ENCODE measurements at places on chromosomes 2 and 18. TPM values are rescaled to one million over a fixed set of nuclear protein-coding genes. Genes with fewer than 3 reads are reported as not detected.

CNDP1 gene
- total RNA-seq = not detected

EMILIN2 gene
- total RNA-seq = 22.4 TPM

SCG2 gene
- total RNA-seq = 0.32 TPM

CYS1 gene
- 13.8 TPM for total RNA-seq

B4GALT6 gene
- 0.32 TPM for total RNA-seq

SKA1 gene
- not detected for total RNA-seq

CD8B2 gene
- total RNA-seq = not detected

SMAD4 gene
- 196 TPM for total RNA-seq

SLC39A6 gene
- 32.1 TPM for total RNA-seq

STPG4 gene
- not detected for total RNA-seq

DNA sequence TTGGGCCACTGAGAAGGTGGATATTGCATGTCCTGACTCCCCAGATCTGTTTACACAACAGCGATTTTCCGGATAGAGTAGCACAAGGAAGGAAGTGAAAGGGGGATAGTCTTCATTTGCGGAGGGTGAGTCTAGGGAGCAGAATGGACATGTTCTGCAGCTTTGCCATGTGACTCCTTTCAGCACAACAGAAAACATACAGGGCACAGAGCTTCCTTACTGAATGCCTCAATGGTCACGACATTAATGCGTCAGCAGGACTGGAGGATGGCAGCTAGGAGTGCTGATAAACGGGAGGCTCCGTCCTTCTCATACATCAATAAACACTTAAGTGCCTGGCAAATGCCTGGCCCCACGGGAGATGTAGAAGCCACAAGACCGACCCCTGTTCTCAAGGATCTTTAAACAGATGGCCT is 163.0 kb downstream of the FAM210A start:
- DNase-seq = no peak

DNA sequence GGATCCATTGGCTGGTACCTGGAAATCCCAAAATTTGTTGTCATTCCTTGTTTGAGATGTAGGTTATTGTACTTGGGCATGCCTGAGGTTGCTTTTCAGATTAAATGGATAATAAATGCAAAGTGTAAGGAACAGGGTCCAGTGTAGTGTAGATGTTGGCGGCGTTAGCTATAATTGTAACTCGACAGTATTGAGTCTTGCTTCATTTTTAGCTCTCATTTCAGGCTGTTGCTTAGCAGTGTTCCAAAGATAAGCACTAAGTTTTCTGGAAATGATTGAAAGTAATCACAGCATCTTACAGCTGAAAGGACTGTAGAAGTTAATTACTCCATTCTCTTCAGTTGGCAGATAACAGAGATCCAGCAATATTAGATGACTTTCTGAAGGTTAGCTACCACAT is 47.8 kb upstream of the SPTBN1 start:
- no peak for DNase-seq

DNA sequence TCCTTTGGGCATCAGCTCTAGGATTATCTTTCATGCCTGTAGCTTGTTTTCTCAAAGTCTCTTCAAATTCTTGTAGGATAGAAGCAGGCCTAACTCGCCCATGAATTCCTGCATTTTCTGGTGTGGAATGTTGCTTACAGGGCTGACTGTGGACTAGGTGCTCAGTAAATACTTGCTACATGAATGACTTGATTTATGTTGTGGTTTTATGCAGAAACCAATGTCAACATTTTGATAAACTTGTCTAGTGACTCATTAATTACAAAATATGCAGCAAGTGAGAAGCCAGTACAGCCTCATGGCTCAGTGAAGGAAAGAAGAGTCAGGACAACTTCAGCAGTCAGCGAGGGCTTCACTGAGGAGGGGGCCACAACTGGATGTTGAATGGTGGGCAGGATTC is 110.6 kb upstream of the SIX2 start:
- DNase-seq = no peak

GRCh38 chr2:196839574-196839973 is 30.4 kb upstream of the C2orf66 start:
- no peak for DNase-seq

DNA sequence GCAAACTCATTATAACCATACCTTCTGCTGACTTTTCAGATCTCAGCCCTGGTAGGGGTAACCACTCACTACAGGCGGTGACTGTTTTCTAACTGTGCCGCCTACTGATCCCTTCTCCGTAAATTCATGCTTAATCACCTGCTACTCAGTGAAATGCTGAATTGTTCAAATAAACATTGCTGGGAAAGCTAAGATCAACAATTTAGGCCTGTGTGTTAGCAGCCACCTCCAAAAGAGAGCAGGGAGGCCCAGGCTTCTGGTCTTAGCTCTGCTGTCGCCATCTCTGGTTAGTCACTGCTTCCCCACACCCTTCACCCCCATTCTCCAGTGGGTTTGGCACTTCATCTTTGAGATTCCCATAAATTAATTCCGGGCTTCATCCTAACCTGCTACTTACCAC is 21.8 kb upstream of the NT5C1B start:
- DNase-seq = no peak

DNA sequence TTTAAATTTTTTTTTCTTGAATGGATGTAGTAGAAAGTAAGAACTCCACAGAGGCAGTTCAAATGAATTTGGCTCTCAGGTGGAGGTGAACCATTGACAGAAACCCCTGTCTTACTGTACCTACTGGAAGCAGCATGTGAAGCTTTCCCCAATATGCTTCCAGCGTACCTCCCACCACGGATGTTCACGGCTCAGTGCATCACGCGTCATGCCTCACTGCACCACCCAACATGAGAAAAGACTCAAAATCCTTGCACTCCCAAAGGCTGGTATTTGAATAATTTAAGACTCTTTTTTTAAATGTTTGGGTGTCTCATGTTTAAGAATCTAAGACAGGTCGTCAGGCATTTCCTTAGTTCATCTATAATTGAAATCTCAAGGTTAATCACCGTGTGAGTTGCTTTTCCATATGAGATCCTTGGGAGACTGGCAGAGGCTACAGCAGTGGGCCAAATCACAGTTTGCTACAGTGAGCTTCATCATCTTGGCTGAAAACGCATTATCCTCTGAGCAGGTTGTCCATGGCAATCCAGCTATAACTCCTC is 846.4 kb downstream of the DCDC2C start:
- no peak for DNase-seq

GRCh38 chr2:36333350-36334012 is 22.1 kb upstream of the CRIM1 start:
- DNase-seq = no peak

- DNase-seq = no peak
These were observed 205.5 kb upstream of the FSHR start for GRCh38 chr2:49359721-49360406.
